T-helper 2 cell (primary cell): ENCODE measurements at places on chromosomes 6 and 20.

GRCh38 chr6:113903666-113904330 is 46.7 kb downstream of the MARCKS start:
- no peak for DNase-seq

DNA sequence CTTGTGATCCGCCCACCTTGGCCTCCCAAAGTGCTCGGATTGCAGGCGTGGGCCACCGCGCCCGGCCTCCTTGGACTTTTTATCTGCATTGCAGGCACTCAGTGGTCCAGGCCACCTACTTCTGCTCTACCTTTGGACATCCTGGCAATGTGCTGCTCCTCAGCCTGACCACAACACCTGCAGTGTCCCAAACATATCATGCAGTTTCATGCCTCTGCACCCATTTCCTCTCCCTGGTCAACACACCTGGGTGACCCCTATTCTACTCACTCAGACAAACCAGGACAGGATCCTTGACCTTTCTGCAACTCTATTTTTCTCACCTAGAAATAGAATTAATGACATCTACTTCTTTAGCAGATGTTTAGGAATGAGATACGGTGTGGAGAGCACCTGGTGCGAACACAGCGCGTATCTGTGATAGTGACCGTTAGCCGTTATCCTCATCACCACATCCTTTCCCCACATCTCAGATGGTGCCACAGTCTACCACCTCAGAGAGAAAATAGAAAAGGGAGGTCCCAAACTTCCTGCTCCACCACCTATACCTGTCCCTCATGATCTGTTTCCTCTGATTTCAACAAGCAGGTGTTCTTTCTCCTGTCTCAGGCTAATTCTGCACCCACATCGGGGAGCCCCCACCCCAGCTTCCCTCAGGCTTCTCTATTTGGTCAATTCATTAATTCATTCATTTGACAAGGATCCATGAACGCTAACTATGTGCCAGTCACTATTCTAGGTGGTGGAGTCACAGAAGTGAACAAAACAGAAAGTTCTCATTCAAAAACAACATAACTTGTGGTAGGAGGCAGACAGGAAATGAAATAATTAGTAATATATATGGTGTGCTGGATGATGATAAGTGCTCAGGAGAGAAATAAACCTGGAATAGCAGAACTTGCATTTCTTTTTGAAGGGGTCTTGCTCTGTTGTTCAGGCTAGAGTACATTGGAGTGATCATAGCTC is 4.3 kb upstream of the BTN3A2 start:
- DNase-seq = peak; percentile 64

DNA sequence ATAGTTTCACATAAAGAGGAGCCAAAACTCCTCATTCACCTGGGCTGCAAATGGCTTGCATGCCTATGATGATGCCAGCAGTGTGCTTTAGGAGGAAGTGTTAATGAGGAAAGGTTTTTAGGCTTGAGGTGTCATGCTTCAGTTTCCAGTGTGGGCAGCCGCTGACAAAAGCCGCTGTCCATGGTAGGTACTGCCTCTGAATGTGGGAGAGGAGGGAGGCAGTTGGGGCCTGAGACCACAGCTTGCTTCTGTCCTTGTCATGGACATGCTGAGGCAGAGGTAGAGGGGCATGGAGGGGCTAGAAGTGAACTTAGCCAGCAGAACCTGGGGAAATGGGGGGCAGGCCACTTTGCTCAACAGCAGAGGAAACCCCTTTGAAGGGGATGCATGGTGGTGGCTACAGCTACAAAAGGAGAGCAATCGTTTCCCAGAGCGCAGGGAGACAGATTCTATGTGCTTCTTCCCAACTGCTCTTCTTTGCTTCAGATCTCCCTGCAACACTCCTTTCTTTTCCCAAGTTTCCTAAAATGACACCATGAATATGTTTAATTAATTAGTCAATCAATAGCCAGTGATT is 372.1 kb upstream of the CNR1 start:
- no peak for DNase-seq

DNA sequence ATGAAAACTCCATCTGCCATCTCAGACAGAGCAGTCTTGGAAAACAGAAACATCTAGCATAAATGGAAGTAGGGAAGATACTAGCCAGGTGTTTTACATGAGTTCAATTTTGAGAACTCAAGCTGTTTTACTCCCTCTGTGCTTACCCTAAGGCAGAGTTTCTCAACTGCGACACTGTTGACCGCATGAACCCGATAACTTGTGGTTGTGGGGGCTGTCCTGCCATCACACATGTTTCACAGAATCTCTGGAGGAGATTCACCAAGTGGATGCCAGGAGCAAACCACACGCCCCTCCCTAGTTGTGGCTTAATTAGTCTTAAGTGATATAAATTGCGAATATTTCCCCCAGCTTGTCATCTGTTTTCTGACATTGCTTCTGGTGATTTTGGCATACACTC is 2.3 kb upstream of the SERPINB6 start:
- DNase-seq = no peak

DNA sequence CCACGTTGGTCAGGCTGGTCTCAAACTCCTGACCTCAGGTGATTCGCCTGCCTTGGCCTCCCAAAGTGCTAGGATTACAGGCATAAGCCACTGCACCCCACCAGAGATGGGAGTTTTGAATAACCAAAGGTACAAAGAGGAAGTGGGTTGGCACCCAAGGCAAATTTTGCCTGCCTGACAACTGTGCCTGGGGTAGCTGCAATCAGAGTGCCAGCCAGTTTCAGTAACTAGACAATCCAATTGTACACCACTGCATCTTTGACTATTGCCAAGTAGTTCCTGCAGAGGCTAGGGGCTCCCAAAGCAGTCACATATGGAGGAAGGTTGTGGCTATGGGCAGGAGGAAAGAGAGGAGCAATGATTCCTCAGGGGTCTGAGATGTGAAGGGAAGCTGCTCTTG is 16.6 kb downstream of the ZC3H12D start:
- DNase-seq = no peak

DNA sequence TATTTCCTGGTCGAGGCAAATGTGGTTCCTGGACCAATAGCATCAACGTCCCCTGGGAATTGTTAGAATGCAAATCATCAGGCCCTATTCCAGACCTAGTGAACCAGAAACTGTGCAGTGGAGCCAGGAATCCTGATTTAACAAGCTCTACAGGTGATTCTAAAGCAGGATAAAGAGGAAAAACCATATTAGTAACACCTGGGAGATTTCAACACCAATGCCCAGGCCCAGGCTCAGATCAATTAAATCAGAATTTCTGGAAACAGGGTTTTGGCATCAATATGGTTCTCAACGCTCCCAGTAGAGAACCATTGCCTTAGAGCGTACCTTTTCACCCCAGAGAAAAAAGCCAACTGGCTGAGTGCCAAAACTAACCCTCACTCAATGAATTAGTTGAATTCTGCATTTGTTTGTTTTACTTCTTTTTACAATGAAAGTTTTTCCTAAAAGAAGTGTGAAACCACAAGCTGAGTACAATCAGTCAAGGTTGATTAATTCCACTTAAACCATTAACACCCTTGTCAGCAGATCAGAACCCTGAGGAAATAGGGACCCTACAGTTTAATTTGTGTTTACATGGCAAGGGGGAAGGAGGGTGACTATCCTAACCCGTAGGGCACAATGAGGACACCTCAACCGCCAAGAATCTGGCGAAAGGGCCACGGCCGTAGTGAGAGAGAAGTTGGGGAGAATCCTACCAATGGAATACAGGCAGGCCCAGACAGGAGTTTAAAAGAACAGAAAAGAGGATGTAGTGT is 34.9 kb upstream of the LOC128125822 start:
- no peak for DNase-seq

GRCh38 chr6:53447865-53448264 is 97.0 kb downstream of the GCLC start:
- DNase-seq = no peak

DNA sequence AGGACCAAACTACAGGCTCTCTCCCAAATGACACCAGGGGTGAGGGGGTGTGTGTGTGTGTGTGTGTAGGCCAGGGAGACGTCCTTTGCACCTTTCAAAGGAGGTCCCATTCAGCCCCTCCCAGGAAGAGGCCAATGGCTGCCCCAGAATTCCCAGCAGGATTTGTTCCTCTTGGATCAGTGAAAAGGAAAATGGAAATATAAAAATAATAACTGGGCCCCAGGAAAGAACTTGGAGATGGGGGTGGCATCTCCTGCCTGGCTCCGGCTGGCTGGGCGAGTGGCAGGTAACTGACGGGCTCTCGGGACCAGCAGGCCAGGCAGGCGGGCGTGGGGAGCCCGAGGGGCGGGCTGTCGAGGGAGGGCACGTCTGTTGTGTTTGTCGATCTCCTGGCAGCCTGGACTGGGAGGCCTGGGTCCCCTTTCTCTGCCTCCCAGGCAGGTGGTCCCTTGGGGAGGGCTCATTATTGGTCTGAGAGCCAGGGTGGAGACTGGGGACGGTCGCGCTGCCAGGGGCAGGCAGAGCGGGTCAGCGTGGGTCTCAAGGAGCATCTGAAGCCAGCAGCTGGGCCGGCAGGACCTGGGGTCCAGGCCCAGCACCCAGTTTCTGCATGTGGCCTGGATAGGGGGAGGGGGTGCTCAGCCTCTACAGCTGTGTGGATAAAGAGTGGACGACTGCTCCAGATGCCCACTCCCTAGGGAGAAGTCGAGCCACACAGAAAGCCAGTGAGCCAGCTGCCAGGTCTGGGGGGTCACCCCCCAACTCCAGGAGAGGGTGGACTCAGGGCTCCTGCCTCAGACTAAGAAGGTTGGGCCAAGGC is 3.1 kb downstream of the NOL4L start:
- no peak for DNase-seq

GRCh38 chr6:10595731-10596664 is 74.8 kb downstream of the GCNT2 start:
- no peak for DNase-seq

DNA sequence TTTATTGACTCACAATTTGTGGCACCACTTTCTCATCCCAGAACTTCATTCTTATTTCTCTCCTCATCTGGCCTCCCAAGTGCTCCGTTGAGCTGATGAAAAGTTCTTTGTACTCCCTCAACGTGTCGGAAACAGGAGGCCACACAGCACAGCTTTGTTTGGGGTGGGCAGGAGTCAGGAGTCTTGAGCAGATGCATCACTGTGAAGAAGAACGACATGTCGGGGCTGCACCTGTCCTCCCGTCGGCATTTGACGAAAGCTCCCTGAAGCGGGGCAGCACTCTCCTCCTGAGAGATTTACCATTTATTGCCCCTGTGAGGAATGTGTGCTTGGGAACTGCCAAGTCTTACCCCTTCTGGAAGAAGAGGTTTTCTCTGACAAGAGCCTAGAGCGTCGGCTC is 28.1 kb downstream of the TAF8 start:
- DNase-seq = no peak

- no peak for DNase-seq
Measured at GRCh38 chr20:34210271-34210670, 31.0 kb upstream of the ASIP start.

DNA sequence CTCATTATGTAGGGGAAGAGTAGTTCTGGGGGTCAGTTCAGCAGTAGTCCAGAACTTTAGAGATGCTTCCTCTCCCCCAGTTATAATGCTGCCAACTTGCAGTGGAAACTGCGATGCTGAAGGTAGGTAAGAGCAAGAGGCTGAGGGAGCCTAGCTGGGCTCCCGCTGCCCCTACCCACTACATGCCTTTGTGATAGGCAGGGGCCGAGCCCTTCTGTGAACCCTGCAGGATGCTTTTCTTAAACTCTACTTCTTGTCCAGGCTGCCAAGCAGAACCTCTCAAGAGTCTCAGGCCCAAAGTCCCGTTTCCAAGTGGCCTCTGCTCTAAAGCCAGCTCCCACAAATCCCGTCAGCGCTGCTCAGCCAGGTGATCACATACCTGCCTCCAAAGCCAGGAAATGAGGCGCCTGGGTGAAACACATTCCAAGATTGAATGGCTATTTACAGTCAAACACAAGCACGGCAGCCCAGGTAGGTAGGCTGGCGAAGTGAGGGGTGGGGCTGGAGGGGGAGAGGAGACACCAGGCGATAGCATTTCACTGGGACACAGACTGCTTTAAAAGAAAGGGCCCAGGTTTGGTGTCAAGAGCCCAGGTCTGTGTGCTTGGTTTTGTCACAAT is 150.7 kb downstream of the CD24 start:
- no peak for DNase-seq

GRCh38 chr20:46622165-46622564 is 29.1 kb downstream of the SLC13A3 start:
- no peak for DNase-seq

- no peak for DNase-seq
Measured at GRCh38 chr20:2680046-2680445, 12.5 kb upstream of the EBF4 start.

GRCh38 chr6:135866445-135867123 is 15.1 kb downstream of the PDE7B start:
- no peak for DNase-seq
